T-cell (primary cell): ENCODE measurements at places on chromosomes 11 and 22. TPM values are rescaled to one million over a fixed set of nuclear protein-coding genes. Genes with fewer than 3 reads are reported as not detected.

DNA sequence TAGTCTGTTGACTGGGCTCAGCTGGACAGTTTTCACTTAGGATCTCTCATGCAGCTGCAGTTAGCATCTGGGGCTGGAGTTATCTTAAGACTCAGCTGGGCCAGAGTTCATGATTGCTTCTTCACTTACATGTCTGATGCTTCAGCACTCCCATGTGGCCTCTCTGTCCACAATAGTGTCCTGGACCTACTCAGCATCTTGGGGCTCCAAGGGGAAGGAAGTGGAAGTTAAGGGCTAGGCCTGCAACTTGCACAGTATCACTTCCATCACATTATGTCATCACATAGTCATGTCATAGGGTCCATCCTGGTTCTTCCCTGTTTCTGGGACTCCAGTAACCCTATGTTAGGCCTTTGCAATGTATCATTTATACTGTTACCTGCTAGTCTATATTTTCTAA, 115.9 kb downstream of the C11orf65 start:
- no peak for DNase-seq

DNA sequence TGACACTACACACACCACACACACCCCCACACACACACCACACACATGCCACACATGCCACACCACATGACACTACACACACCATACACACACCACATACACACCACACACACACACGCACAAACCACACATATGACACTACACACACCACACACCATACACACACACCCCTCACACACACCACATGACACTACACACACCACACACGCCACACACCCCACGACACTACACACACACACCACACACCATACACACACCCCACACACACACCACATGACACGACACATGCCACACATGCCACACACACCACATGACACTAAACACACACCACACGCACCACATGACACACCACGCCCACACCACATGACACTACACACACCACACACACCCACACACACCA, 101.8 kb upstream of the ASPHD2 start:
- DNase-seq = no peak

DNA sequence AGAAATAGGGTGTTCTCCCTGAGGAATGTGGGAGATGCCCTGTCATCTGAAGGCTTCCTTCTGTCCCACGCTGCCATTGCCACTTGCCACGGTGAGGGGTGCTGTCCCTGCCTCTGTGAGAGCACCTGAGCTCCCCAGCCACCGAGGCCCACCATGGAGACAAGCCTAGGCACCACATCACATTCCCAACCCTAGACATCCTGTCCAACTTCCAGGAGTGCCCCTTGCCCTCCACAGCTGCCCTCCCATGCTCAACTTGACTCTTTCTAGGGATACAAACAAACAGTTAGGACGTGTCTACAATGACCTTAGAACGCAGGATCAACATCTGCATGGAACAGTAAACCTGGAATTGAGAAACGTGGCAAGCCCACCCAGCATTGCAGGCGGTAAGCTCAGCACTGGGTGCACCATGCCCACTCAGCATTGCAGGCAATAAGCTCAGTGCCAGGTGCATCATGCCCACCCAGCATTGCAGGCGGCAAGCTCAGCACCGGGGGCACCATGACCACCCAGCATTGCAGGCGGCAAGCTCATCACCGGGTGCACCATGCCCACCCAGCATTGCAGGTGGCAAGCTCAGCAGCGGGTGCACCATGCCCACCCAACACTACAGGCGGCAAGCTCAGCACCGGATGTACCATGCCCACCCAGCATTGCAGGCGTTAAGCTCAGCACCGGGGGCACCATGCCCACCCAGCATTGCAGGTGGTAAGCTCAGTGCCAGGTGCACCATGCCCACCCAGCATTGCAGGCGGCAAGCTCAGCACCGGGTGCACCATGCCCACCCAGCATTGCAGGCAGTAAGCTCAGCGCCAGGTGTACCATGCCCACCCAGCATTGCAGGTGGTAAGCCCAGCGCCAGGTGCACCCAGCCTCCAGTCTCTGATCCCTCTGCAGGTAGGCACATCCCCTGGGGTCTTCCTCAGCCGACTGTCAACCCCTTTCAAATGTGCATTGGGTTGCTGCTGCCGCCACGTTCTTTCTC, 1463.9 kb downstream of the TBC1D22A start:
- no peak for DNase-seq

GRCh38 chr11:90757849-90758494, 535.1 kb upstream of the CHORDC1 start:
- no peak for DNase-seq

DNA sequence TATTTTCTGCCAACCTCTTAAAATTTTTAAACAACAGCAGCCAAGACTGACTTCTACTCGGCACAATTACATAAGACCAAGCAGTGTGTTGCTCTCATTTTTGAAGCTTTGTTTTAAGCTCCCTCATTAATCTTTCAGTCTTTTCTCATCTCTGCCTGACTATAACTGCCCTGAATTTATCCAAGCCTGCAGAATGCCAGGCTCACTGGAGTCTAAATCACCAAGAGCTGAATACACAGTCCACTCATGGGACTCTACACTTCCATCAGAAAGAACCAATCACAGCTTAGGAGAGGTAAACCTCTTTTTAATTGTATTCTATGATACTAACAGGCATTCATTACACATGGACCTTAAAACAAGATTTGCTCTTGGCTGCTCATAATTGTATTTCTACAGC, 178.7 kb downstream of the CADM1 start:
- DNase-seq = no peak

DNA sequence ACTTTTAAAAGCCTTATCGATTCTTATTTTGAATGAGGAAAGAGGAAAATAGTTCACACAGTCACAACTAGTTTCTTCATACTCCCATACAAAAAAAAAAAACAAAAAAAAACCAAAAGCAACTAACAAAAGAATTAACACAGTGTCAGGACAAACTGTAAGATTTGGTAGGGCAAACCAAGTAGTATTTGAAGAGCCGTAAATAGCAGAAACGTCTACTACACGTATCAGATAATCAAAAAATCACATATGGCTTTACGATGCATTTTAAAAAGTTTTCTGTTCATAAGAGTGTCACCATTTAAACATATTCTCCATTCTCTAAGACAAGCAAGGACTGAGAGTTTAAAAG, 2.3 kb downstream of the PICALM start:
- DNase-seq = no peak

- no peak for DNase-seq
These were observed 559 bp downstream of the RANBP1 start for GRCh38 chr22:20116376-20116950.

Gene PRR33
- not detected for total RNA-seq

Gene OR6T1
- total RNA-seq = not detected

Gene RIC3
- total RNA-seq = 32.0 TPM

Gene OR6A2
- not detected for total RNA-seq

Gene TEAD1
- 0.38 TPM for total RNA-seq

Gene PARVG
- 231 TPM for total RNA-seq

Gene GAB4
- not detected for total RNA-seq
